A549 (cell line): ENCODE measurements at places on chromosomes 4 and X. TPM values are rescaled to one million over a fixed set of nuclear protein-coding genes. Genes with fewer than 3 reads are reported as not detected.

DNA sequence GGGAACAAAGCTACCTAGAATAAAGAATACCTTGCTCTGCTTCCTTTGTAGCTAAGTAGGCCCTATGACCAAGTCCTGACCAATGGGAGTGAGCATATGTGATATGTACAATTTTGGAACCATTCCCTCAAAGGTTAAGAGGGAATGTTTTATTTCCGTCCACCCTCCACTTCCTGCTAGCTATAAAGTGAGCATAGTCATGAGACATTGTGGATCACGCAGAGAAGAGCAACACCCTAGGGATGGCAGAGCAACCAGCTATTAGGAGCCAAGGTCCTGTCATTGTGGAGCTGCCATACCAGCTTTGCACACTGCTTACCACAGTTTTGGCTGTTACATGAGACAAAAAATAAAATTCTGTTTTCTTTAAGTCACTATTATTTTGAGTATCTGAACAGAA lies 45.8 kb upstream of the RNF128 start:
- DNase-seq, result no peak

DNA sequence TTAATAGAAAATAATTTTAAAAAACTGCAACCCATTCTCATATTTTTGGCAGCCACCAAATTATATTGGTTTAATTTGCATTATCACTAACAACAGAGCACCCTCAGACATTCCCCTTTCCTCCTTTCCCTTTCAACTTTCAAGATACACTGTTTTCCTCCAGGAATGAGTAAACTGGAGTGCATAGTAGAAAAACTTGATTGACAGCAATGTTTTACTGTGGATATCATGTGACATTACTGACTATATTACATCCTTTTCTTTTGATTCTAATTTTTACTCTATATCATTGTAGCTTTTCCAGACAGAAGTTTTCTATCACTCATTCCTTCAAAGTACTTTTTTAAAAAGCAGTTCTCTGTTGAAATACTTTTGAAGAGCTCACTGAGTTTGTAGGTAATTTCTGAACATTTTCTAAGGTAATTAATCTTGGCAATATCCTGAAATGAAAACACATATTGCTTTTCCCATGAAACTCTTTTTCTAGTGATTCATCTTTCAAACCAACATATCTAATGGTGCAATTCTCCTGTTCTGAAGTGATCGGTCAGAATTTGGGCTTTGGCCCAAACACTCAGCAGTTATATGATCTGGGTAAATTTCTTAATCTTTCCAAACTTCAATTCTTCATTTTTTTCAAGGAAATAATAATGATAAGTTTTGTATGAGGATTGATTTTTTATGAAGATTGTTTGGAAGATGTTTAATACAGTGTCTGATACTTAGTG lies 920.4 kb upstream of the EPHA5 start:
- no peak for DNase-seq

DNA sequence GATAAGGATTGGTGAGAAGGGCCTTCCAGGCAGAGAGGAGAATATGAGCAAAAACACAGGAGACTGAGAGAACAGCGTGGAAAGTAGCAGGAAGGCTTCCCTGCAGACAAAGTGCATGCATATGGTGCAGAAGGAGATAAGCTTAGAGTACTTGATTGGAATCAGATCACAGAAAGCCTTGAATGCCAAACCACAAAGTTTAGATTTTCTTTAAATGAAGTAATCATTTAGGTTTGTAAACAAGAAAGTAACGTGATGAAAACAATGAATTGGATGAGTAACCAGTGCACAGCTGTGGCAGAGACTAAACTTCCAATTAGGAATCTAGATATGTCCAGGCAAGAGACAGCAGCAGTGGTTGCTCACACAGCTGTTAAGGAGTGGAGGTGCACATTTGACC lies 83.8 kb upstream of the C1QTNF7 start:
- no peak for DNase-seq

DNA sequence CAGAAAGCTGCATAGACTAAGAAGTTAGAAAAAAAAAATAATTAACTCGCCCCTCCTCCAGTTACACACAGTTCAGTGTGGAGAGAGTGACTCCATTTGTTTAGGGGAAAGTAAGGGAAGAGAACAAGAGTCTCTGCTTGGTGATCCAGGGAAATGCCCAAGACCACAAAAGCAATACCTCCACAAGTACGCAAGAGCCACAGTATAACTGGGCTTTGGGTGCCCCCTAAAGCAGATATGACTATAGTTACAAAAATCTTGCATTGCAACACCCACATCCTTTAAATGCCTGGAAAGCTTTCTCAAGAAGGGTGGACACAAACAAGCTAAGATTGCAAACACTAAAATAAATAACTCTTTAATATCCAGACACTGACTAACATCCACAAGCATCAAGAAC lies 164.2 kb upstream of the NRK start:
- DNase-seq, result no peak

- no peak for DNase-seq
These were observed 100.4 kb upstream of the FAM9B start for GRCh38 chrX:9134366-9134765.

DNA sequence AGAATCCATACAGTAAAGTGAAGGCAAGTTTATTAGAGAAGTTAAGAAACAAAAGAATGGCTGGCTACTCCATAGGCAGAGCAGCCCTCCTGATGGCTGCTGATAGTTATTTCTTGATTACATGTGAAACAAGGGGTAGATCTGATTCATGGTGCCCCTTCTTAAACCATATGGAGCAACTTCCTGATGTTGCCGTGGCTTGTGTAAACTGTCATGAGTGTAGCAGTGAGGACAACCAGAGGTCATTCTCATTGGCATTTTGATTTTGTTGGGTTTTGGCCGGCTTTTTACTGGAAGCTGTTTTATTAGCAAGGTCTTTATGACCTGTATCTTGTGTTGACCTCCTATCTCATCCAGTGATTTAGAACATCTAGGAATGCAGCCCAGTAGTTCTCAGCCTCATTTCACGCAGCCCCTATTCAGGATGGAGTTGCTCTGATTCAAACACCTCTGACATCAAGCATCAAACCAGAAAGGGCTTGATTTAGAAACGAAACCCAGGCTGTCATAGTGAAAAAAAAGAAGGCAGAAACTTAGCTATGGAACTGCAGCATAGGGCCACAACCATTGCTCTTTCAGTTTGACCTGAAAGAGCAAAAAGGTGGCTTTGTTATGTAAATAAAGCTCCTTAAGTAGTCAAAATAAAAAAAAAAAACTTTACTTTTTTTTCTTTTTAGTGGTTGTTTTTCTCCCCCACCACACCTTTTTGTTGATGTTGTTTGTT lies 37.8 kb downstream of the SPCS3 start:
- no peak for DNase-seq

- peak; percentile 4 for DNase-seq
These were observed 466.9 kb downstream of the FSTL5 start for GRCh38 chr4:161696944-161697343.

DNA sequence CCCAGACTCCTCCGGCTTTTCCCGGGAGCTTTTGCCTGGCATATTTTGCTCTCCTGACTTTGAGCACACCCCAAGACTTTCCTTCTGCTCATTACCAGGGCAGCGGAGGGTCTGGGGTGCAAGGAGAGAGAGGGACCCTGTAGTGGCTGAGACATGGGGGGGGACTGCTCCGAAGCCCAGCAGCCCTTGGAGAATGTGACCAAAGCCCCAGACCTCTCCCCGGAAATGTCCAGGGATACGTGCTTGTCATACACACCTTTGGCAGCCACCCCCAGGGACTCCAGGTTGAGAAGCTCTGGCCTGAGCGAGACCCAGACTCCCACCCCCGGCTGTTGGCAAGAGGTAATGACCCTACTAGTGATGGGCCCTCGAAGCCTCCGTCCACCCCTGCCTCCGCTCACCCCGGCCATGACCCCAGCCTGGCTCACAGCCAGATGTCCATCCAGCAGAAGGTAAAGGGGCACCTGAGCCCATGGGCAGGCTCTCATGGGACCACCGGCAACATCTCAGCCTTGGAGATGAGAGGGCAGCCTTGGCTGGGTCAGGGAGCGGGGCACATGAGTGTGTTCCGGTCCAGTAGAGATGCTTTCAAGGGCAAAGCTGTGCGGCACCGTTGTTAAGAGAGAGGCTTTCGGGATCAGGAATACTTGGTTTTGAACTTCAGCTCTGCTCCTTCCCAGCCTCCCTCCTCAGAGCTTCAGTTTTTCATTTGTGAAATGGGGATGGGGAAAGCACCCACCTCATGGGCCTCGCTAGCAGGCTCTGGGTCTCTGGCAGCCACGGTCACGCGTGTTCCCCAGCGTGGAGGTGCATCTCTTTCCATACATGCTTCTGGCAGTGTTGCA lies 2.0 kb downstream of the PSAPL1 start:
- no peak for DNase-seq

Gene SULT1B1
- polyA plus RNA-seq, result 0.01 TPM in 2 of 3 replicates, not detected in the other

GRCh38 chrX:20454117-20454516 lies 187.4 kb upstream of the RPS6KA3 start:
- DNase-seq, result no peak

GRCh38 chr4:177961761-177962380 lies 519.6 kb upstream of the AGA start:
- DNase-seq, result no peak

Gene SH3RF1
- polyA plus RNA-seq, result 7.4 to 8.2 TPM (median 8.0 TPM) in 3 replicates

- peak; percentile 35 for DNase-seq
These were observed 4.2 kb downstream of the CENPVL3 start for GRCh38 chrX:51614353-51615012.

DNA sequence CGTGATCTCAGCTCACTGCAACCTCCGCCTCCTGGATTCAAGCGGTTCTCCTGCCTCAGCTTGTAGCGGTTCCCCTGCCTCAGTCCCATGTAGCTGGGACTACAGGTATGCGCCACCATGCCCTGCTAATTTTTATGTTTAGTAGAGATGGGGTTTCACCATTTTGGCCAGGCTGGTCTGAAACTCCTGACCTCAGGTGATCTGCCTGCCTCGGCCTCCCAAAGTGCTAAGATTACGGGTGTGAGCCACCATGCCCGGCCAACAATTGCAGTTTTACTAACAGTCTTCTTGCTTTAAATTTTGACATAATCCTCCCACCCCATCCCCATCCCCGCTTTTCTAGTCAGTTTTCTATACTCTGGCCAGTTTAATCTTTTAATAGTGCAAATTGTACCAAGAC lies 112.0 kb downstream of the CFAP299 start:
- no peak for DNase-seq

GRCh38 chrX:136183917-136184316 lies 36.6 kb downstream of the FHL1 start:
- no peak for DNase-seq

DNA sequence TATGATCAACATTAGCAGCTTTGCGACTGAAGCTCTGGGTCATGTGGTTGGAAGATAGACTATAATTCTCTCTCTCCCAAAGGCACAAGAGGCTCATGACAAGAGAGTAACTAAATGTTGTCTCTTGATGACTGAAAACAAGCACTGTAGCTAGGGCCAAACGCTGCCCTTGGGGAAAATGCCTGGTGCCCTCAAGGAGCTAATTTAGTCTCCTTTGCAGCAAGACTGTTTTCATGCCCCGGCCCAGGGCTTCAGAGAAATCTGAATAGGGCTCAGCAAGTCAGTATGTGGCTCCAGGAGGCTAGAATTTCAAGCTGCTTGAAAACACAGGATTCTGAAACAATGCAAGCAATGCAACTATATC lies 411.9 kb downstream of the GPAT3 start:
- DNase-seq, result no peak

DNA sequence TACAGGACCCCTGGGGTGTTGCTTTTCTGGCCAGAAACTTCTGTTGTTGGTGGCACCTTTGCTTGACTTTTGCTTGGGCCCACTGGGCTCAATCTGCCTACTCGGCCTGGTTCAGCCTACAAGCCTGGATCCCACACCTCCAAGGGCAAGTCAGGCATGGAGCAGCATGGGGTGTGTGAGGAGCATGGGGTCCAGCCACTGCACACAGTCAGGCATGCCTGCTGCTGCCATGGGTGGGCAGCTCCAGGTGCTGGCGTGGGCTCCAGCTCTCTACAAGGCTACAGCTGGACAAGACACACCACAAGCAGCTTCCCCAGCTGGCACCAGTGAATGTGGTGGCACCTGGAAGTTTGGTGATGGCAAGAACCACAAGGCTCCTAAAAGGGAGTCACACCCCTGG lies 1683.1 kb upstream of the ADGRL3 start:
- DNase-seq, result no peak

DNA sequence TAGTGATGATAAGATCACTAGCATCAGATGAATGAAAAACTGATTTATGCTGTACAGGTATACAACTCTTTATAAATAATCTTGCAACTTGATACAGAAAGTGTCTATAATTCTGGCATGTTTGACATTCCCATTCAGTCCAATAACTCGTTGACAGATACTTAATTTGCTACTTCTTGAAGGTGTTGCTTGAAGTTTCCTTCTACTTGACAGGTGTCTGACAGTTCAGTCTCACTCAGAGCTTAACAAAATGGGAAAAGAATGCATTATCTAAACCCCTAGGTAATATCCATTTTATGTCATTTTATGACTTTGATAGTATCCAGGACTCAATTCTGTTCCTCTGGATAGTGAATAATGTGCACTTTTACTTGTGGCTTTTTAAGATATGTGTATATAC lies 508.9 kb downstream of the GRID2 start:
- no peak for DNase-seq

Gene MAP9
- 8.2 to 8.8 TPM (median 8.7 TPM) in 3 replicates for polyA plus RNA-seq

GRCh38 chr4:73055241-73055897 lies 14.1 kb downstream of the COX18 start:
- no peak for DNase-seq

DNA sequence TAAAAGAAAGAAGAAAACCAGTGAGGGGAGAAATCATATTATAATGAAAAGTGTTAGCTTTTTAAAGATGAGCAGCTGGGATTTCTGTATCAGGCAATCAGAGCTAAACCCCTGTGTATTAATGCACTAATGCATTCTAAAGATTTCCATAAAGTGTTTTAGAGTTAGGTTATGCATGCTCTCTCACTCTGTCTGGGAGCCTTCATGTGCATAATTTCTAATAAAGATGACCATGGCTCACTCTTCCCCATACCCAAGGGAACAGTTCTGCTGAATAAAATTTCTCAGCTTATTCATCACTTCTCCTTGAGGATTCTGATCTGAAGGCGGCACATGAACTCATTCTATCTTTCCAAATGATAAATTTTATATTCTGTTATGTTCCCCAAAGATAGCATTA lies 129.4 kb downstream of the DKK2 start:
- no peak for DNase-seq

DNA sequence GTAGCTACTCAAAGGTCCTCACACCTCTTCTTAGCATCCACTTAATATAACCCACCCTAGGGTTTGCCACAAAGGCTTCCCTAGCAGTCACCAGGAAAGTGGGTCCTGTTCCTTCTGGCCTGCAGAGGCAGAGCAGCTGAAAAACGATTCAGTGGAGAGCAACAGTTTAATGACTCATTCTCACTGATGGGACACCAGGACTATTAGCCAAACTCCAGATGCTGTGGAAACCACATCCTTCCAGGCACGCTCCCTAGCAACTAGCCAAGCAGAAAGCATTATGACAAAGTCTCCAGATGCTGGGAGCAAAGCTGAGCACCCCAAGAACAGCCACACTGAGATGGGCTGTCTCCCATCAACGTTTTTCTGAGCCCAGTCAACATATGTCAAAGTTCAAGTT lies 30.3 kb upstream of the UTP14A start:
- DNase-seq, result no peak

- DNase-seq, result no peak
These were observed 53.4 kb downstream of the FAT4 start for GRCh38 chr4:125368146-125368545.

Gene C4orf50
- polyA plus RNA-seq, result not detected in 3 replicates

- DNase-seq, result no peak
These were observed 11.0 kb downstream of the PKD2 start for GRCh38 chr4:88018466-88018865.

GRCh38 chrX:101774340-101774739 lies 114.7 kb upstream of the ARMCX2 start:
- no peak for DNase-seq
